GF-D8 (cell line): ENCODE measurements at places on chromosomes 5 and 9.

DNA sequence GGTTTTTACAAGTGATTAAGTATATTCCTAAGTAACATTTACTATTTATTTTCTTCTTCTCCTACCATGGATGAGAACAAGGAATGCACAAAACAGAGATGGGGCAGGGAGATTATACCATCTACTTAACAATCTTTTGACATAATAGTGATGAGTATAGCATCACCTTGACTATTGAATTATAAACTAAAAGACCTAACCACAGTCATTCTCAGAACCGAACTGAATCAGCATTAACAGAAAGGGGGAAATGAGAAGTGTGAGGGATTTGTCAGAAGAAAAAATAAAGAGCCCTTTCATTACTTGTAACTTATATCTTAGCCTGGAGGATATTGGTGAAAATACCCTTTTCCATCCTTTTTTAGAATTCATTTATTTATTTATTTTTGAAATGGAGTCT, 21.9 kb downstream of the OR2Y1 start:
- DNase-seq: no peak

DNA sequence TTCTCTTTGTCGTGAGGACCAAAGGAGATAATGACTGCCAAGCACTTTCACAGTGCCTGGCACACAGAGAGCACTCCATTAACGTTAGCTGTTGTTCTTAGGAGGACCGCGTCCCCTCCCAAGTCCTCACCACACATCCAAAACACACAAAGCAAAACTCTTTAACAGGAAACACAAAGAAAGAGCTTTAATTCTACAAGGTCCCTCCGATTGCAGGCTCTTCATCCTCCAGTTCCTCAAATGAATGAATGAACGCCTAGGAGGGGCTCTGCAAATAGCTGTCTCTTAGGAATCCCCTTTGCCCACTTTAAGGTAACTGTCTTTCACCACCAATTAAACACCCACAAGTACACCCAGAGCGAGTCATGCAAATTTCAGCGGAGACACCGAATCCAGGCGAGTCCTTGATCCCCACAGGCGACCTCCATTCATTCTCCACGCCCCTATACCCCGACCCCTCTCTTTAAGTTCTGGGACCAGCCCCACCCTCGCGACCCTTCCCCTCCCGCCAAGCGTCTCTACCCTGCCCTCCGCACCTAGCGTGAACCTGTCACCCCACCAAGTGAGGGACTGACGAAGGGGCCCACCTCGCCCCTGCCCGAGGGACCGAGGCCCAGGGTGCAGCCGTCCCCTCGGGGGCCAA, 644 bp downstream of the TSC1 start:
- DNase-seq: no peak

- no peak for DNase-seq
These were observed 33.5 kb upstream of the GRIA1 start for GRCh38 chr5:153456993-153457392.

DNA sequence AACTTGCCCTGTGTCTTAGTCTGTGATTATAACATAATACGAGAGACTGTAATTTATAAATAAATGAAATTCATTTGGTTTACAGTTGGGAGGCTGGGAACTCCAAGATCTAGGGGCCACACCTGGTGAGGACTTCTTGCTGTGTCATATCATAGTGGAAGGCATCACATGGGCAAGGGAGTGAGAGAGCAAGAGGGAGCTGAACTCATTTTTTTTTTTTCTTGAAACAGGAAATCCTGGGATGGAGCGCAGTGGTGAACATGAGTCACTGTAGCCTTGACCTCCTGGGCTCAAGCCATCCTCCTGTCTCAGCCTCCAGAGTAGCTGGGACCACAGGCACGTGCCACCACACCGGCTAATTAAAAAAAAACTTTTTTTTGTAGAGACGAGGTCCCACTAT, 7.2 kb downstream of the MLANA start:
- no peak for DNase-seq

- no peak for DNase-seq
These were observed 457.2 kb upstream of the TNC start for GRCh38 chr9:115575147-115575546.

DNA sequence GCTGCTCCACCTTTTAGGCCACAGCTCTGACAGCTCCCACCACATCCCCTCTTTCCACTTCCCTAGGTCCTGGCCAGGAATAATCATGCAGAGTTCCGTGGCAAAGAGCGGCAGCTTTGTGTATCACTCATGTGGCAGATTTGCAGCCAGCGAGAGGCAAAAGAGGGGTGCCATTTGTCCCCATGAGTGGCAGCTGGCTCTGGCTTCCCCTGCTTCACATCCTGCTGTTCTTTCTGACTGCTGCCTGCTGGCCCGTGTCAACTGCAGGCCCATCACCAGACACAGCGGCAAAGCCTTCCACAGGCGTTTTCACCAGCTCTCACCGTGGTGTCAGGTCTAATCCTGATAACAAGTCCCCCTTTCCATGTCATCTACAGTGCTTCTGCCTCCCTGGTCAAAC, 430.6 kb upstream of the DAP start:
- DNase-seq: no peak

- DNase-seq: no peak
These were observed 115.9 kb downstream of the ATPSCKMT start for GRCh38 chr5:10133830-10134229.

- no peak for DNase-seq
These were observed 34.1 kb downstream of the BNIP1 start for GRCh38 chr5:173178369-173178910.

DNA sequence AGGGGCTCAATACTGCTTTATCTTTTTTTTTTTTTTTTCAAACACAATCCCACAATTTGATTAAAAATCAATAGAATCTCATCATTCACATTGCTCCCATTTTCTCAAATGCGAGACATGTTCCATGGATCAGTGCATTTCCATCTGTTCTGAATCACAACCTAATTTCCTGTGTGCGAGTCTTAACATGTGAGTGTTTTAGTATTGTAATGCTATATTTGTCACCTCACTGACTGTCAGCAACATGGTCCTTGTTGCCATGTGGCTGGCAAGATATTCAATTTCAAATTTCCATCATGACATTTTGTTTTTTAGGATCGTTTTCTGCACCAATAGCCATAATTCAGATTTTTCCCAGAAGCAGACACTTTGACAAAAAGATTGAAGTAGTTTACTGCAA, 233.2 kb upstream of the PRDM9 start:
- DNase-seq: no peak

DNA sequence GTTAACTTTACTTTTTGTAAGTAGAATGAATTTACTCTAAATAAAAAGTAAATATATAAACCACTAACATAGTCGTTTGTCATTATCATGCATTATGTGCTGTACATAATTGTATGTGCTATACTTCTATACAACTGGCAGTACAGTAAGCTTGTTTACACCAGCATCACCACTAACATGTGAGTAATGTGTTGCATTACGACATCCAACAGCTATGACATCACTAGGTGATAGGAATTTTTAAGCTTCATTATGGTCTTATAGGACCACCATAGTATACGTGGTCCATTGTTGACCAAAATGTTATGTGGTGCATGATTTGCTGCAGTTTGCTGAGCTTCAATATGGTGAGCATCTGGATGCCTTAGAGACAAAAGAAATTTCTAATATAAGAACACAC, 819.1 kb upstream of the GRAMD2B start:
- no peak for DNase-seq

DNA sequence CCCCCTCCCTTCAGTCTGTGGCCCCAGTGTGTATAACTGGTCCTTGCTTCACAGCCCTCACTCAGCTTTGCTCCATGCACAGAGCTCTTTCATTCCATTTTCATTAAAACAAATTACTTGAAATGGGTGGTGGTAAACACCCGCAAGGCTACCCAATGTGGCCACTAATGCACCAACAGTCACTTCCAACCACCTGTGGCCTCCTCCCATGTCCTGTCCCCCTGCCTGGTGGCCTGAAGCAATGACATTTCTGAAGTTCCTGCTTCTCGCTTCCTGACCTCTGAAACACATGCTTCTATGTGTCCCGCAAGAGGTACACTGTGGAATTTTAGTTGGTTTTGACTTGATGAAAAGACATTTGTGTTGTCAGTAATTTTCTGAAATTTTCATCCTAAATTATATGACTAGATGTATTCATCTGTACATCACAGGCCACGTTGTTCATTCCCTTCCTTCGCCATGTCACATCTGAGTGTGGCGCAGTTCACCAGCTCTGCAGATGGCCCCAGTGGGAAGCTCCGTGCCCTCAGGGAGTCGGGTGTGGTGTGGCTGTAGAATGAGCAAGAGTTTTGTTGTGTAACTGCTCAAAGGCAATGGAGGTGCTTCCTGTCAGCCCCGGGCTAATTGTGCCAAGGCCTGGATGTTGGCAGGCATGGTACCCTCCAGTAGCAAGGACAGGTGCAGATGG, 9.6 kb downstream of the ROPN1L start:
- peak; percentile 90 for DNase-seq

DNA sequence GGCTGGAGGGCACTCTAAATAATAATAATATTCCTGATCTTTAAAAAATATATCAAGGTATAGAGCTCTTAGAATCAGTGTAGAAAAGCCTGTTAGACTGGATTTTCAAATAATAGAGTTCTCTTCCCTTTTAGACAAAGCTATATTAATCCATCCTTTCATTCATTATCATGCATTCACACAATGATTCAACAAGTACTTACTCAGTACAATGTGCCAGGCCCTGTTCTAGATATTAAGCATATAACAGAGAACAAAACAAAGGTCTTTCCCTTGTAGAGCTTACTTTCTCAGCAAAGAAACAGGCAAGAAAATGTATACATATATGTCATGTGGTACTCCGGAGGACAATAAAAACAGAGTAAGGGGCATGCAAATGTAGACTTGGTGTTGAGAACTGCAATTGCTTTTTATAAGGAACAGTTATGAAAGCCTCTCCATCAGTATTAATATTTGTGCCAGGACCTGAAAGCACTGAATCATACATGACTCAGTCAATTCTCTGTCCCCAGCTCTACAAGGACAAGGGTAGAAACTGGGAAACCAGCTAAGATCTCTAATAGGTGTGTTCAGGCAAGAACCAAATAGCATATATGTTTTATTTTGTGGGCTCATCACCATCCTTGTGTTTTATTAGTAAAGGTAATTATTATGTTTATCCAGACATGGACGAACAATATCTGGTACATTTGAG, 72.2 kb downstream of the PIP5K1B start:
- no peak for DNase-seq

DNA sequence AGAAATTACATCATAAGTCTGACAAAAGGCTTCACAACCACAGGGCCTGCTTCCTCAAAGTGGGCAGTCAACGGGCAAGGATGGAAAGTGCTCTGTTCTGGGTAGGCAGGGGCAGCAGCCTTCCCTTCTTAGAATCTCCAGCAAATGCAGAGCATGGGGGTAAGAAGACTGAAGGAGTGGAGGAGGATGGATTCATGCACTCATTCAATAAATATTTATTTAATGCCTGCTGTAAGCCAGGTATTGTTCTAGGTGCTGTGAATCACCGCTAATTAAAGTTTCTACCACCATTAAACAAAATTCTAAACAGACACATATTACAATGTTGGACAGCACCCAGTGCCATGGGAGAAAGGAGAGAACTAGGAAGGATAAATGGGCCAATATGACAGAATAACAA, 195.6 kb downstream of the ELAVL2 start:
- DNase-seq: no peak

GRCh38 chr5:78896132-78896531, 89.0 kb downstream of the ARSB start:
- no peak for DNase-seq

DNA sequence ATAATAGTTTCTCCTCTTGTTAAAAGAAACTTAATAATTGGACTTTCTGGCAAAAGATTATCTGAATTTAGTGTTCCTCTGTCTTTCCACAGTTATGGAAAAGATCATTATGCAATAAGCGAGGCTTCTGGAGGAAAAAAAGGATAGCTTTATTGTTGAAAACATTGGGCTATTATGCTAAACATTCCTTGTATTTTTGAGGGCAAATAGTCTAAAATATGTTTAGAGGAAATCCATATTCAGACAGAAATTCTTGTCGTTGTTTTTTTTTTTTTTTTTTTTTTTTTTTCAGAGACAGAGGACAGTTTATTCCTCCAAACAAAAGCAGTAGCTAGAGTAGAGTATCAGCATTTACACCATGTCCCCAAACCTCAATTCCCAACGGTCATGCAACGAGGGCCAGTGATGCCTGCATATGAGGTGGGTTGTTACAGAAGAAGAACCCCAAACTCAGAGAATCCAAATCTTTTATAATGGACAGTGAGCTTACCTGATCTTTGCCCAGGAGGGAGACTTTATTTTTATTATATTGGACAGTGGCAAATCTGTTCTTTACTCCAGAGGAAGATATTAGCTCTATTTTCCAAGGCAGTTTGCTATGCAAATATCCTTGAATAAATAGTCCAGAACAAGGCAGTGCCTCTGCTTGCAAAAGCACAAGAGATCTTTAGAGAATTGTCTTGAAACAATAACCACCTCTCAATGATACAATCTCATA, 48.4 kb upstream of the CDK5RAP2 start:
- no peak for DNase-seq

- no peak for DNase-seq
These were observed 1.4 kb upstream of the COL27A1 start for GRCh38 chr9:114153761-114154599.

DNA sequence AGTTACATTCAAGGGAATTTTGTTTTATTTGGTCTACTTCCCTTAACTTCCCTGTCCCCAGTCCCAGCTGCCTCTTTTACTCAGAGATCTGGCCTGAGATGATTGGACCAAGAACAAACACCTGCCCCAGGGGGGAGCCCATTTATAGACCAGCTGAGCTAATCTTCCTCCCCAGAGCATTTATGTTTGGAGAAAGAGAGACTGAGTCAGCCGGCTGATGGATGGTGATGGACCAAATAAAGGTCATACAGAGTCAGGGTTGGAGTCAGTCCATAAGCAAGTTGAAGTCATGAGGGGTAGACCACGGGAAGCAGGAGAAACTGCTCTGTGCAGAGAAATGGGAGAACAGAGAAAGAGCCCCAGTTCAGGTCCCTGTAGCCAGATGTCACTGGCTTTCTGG, 77.7 kb downstream of the TMEM174 start:
- DNase-seq: no peak

GRCh38 chr5:36146390-36146789, 5.3 kb downstream of the LMBRD2 start:
- DNase-seq: no peak

DNA sequence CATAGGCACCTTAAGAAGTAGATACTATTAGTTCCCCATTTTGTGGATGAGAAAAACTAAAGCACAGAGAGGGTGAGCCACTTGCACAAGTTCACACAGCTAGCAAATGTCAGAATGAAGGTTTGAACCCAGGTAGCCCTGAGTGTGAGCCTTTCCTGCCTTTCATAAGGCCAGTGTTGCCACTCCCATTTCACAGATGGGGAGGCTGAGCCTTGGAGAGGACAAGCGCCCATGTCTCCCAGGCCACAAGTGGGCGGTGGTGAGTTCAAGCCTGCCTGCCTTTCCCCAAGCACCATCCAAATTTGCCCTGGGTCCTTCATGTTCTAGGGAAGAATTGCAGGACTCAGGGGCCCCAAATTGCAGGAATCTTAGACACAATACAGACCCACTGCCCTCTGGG, 50.6 kb downstream of the LHX2 start:
- DNase-seq: no peak

GRCh38 chr9:94944626-94945025, 218.1 kb downstream of the AOPEP start:
- no peak for DNase-seq
